ENCODE measurements at places on chromosomes 7 and 10. TPM values are rescaled to one million over a fixed set of nuclear protein-coding genes. Genes with fewer than 3 reads are reported as not detected.

Gene CLCN1
- total RNA-seq = not detected

Gene LIPF
- not detected for total RNA-seq

DNA sequence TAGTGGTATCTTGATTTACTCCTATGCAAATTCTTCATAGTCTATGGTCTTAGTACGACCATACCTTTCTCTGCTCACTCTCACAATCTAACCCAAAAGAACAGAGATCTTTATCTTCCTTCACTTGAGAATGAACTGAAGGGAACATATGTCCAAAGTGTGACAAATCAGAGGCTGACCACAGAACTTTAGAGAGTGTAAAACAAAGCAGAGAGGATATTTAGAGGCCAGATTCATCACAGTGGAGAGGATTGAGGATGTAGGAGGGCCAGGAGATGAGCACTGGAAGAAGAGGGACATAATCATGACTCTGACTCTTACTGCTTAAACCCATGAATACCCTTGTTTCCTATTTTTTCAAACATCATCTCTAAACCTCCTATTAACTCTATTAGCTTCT, 935.3 kb upstream of the PHF14 start:
- no peaks in the 10 kb centered on the region for H3K36me3 ChIP-seq
- H3K4me3 ChIP-seq = no peak overlapping the region
- H3K27me3 ChIP-seq = no peaks in the 10 kb centered on the region
- H3K27ac ChIP-seq = no peak overlapping the region
- no peak for DNase-seq

DNA sequence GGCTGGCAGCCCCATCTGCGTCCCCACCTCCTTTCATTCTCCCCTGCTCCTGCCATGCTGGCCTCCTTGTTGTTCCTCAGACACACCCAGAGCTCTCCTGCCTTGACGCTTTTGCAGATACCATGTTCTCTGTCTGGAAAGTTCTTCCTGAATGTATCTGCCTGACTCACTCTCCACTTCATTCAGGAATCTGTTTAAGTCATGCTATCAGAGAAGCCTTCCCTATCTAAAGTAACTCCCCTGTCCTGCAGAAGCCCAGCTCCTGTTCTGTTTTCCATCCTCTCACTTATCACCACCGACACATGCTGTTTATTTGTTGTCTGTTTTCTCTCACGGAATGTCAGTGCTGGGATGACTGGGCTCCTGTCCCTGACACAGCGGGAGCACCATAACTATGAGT, 82.0 kb downstream of the AFAP1L2 start:
- H3K4me1 ChIP-seq = no peaks in the 10 kb centered on the region
- no peak for DNase-seq
- no peak overlapping the region for H3K4me3 ChIP-seq
- H3K27ac ChIP-seq = no peak overlapping the region
- no peaks in the 10 kb centered on the region for H3K27me3 ChIP-seq
- no peaks in the 10 kb centered on the region for H3K36me3 ChIP-seq

- no peak overlapping the region for H3K4me3 ChIP-seq
- no peaks in the 10 kb centered on the region for H3K27me3 ChIP-seq
- no peaks in the 10 kb centered on the region for H3K4me1 ChIP-seq
- peaks cover 4% of the 10 kb centered on the region for H3K36me3 ChIP-seq
- no peak overlapping the region for H3K27ac ChIP-seq
- no peak for DNase-seq
Measured at GRCh38 chr10:29470355-29470705, 164.4 kb downstream of the SVIL start.

GRCh38 chr7:25311346-25311745, 83.1 kb upstream of the NPVF start:
- H3K27me3 ChIP-seq = no peaks in the 10 kb centered on the region
- no peaks in the 10 kb centered on the region for H3K36me3 ChIP-seq
- no peak overlapping the region for H3K4me3 ChIP-seq
- no peak for DNase-seq
- H3K4me1 ChIP-seq = no peaks in the 10 kb centered on the region

All from CD8-positive, alpha-beta memory T cell (primary cell).